ENCODE measurements at places on chromosomes 2 and 18. TPM values are rescaled to one million over a fixed set of nuclear protein-coding genes. Genes with fewer than 3 reads are reported as not detected.

- no peak for DNase-seq
- H3K27me3 ChIP-seq = peaks cover 4% of the 10 kb centered on the region
- no peak overlapping the region for H3K27ac ChIP-seq
- H3K4me1 ChIP-seq = no peaks in the 10 kb centered on the region
Measured at GRCh38 chr2:54768772-54769428, 45.4 kb downstream of the EML6 start.

DNA sequence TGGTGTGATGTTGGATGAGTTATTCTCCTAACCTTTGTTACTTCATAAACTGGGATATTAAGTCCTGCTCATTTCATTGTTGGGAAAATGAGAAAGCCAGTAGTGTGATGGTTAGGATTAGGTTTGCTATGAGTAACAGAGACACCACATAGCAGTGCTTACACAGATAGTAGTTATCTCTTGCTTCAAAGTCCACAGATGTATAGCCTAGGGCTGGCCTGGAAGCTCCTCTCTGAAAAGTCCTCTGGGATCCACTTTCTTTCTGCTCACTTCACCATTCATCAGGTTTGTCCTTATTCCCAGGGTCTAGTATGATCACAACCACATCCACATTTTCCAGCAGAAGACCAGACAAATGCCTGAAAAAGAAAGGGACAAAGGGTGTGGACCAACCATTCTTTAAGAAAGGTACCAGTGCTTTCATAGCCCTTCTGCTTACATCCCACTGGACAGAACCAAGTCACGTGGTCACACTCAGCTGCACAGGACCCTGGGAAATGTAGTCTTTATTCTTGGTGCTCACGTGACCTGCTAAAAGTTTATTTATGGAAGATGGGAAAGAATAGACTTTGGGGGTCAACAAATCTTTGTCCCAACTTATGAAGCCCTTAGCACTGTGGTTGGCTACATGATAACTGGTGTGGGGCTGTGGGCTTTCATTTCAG lies 108.9 kb downstream of the INSIG2 start:
- no peak overlapping the region for H3K27ac ChIP-seq
- H3K36me3 ChIP-seq = no peaks in the 10 kb centered on the region
- no peak overlapping the region for H3K4me3 ChIP-seq
- DNase-seq = no peak
- no peaks in the 10 kb centered on the region for H3K27me3 ChIP-seq

DNA sequence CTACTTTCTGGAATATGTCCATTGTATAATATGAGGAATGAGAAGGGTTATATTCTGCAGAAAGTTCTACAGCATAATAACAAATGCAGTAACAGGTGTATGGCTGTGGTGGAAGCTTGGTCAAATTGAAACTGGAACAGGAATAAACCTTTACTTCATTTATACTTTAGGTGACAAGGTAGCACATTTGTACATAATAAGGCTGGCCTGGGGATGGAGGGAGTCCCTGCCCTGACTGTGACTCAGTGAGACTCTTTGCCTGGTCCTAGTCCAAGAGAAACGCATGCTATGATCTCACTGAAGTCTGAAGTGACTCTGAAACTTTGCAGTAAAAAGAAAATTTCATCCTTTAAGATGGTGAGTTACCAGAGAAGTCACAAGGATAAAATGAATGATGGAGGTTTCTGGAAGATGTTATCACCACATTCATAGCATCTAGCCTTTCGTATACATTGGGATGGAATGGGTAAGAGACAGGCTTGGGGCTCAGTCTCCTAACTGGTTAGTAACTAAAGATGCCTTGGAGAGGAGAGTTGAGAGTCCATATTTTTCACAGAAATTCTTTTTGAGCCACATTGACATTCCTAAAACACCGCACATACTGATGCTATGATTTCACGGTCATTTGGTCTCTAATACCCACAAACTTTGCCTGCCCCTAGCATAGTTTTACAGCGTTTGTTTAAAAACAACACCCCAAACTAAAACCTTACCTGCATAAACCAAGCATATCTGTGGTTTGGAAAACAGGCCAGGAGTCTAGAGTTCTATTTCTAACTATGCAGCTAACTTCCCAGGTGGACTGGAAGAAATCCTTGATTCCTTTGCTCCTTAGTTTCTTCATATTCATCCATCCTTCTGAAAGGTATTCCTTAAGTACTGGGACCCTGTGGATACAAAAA lies 42.4 kb upstream of the NABP1 start:
- DNase-seq = no peak
- no peaks in the 10 kb centered on the region for H3K27me3 ChIP-seq
- H3K4me3 ChIP-seq = no peak overlapping the region
- no peaks in the 10 kb centered on the region for H3K36me3 ChIP-seq
- no peak overlapping the region for H3K27ac ChIP-seq

- DNase-seq = no peak
- no peak overlapping the region for H3K4me3 ChIP-seq
- no peaks in the 10 kb centered on the region for H3K36me3 ChIP-seq
- no peaks in the 10 kb centered on the region for H3K27me3 ChIP-seq
- H3K27ac ChIP-seq = no peak overlapping the region
- no peaks in the 10 kb centered on the region for H3K4me1 ChIP-seq
Measured at GRCh38 chr2:202108345-202108744, 35.3 kb downstream of the KIAA2012 start.

DNA sequence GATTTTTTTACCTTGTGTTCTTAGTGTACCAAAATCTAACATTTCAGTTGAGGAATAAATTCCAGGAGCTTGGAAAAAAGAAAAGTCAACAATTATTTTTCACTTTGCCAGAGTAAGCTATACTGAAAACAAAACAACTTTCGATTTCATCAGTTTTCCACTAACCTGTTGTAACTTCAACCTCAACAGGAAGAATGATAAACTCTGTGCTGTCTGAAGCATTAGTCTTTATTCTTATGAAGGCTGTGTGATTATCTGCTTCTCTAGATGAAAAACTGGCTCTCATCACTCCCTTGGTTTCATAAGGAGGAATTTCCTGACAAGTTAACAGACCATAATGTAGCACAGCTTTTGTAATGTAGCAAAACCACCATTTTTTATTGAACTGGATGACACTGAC lies 121.2 kb downstream of the ZAP70 start:
- no peak overlapping the region for H3K4me3 ChIP-seq
- peaks cover 14% of the 10 kb centered on the region for H3K4me1 ChIP-seq
- no peak overlapping the region for H3K27ac ChIP-seq
- H3K27me3 ChIP-seq = no peaks in the 10 kb centered on the region
- DNase-seq = no peak

DNA sequence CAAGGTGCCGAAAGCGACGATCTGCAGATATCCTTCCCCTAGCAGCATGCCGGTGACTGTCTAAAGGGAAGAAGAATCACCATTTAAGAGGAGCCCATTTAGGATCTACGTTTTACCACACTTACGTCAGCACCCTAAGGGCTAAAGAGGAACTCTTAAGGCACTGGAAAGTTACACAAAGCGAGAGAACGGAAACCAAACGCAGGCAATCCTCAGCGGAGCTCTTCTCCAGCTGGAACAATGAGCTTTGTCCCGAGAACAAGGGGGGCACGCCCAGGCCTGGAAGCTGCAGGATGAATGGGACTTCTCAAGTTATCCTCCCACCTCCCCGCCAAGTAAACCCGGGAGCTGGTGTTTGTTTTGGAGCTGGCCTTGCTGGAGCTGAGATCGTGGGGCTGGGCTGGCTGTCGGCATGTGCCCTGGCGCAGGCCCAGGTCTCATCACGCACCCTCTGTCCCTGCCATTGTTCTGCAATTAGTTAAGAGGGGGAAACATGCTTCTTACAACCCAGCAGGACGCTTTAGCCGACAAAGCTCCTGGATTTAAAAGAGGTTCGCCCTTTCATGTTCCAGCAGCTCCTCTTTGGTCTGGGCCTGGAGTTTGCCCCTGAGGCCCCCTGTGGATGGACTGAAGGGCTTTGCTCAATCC lies 36.4 kb downstream of the PXDN start:
- DNase-seq = no peak
- H3K4me3 ChIP-seq = peak overlapping the region; percentile 55
- peak overlapping the region; percentile 57 for H3K27ac ChIP-seq
- no peaks in the 10 kb centered on the region for H3K36me3 ChIP-seq
- H3K27me3 ChIP-seq = no peaks in the 10 kb centered on the region

DNA sequence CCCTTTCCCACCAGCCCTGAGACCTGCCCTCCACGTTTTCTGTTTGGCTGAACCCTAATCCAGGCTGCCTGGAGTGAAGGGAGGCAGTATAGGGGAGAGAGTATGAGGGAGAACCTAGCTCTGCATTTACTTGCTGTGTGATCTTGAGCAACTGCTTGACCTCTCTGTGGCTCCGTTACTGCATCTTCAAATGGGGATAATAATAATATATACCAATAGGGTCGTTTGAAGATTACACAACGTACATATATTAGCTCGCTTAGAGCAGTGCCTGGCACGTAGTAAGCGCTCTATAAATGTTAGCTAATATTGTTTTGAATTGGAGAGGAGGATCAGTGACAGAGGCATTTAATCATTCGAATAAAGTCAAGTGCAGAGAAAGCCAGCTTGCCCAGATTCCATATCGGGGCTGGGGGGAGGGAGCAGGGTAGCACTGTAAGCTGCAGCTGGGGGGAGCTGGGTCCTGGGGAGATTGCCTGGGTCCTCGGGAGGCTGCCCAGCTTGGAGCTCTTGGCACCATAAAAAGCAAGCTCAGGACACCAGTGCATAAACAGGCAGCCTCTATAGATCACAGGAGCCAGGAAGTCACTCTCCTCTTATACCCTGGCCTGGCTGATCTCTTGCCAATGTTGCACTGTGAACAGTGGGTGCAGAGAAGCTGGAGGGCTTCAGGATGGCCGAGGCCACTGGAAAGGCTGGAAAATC lies 19.1 kb downstream of the KCNK3 start:
- DNase-seq = no peak
- no peaks in the 10 kb centered on the region for H3K36me3 ChIP-seq
- H3K4me1 ChIP-seq = peaks cover 29% of the 10 kb centered on the region
- H3K4me3 ChIP-seq = no peak overlapping the region
- H3K27ac ChIP-seq = no peak overlapping the region

DNA sequence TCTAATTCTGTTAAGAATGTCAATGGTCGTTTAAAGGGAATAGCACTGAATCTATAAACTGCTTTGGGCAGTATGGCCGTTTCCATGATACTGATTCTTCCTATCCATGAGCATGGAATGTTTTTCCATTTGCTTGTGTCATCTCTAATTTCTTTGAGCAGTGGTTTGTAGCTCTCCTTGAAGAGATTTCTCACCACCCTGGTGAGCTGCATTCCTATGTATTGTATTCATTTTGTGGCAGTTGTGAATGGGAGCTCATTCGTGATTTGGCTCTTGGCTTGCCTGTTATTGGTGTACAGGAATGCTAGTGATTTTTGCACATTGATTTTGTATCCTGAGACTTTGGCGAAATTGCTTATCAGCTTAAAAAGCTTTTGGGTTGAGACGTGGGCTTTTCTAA lies 38.3 kb upstream of the WDR75 start:
- H3K36me3 ChIP-seq = no peaks in the 10 kb centered on the region
- no peak for DNase-seq
- no peak overlapping the region for H3K27ac ChIP-seq
- H3K4me1 ChIP-seq = peaks cover 4% of the 10 kb centered on the region

DNA sequence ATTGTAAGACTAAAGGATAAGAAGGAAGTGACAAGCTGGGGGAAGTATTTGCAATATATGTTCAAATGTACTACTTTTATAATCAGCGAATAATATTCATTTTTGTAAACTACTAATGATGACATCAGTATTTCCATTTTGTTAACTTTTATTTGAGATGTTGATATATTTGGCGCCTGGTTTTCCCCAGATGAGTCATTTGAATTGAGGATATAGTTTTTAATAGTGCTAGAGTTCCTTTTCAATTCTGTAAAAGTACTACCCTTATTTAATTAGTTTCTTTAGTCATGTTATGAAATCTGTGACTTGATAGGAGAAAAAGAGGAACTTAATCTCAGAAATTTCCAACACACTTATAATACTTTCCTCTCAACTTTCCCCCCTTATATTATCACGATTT lies 495.3 kb downstream of the IRS1 start:
- DNase-seq = no peak
- no peaks in the 10 kb centered on the region for H3K27me3 ChIP-seq
- H3K4me1 ChIP-seq = no peaks in the 10 kb centered on the region
- H3K36me3 ChIP-seq = no peaks in the 10 kb centered on the region
- H3K4me3 ChIP-seq = no peak overlapping the region

- no peaks in the 10 kb centered on the region for H3K4me1 ChIP-seq
- H3K27me3 ChIP-seq = no peaks in the 10 kb centered on the region
- H3K27ac ChIP-seq = no peak overlapping the region
Measured at GRCh38 chr2:19623488-19623887, 265.1 kb upstream of the OSR1 start.

DNA sequence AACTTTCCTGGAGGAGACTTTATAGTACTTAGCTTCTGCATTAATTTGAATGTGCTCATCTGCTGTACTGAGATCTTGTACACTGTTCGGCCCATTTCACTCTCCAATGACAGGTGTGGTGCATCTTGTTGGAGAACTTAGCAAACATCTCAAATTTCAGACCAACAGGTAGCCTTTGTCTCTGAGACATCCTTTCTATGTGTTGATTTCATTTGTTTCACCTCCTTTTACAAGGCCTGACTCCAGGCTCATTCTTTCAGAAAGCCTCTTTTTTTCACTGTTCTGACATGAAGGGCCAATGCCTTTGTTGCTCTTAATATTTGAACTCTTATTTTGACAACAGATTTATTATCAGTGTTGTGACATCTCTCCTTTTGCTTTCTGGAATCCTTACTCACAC lies 271.8 kb upstream of the FANCL start:
- no peak for DNase-seq
- H3K4me3 ChIP-seq = no peak overlapping the region
- H3K27me3 ChIP-seq = no peaks in the 10 kb centered on the region
- H3K27ac ChIP-seq = no peak overlapping the region
- H3K4me1 ChIP-seq = no peaks in the 10 kb centered on the region

- no peaks in the 10 kb centered on the region for H3K27me3 ChIP-seq
- H3K27ac ChIP-seq = no peak overlapping the region
- DNase-seq = no peak
- no peak overlapping the region for H3K4me3 ChIP-seq
Measured at GRCh38 chr2:20737505-20737904, 70.6 kb downstream of the GDF7 start.

- no peaks in the 10 kb centered on the region for H3K27me3 ChIP-seq
- H3K36me3 ChIP-seq = no peaks in the 10 kb centered on the region
- DNase-seq = no peak
- no peak overlapping the region for H3K27ac ChIP-seq
- no peak overlapping the region for H3K4me3 ChIP-seq
Measured at GRCh38 chr2:145206496-145207281, 686.8 kb upstream of the ZEB2 start.

The LRRC30 gene
- not detected for total RNA-seq

The SKA1 gene
- total RNA-seq = not detected

The ABCG5 gene
- total RNA-seq = not detected

The COL4A4 gene
- total RNA-seq = 17.2 TPM

The ACTG2 gene
- 325 TPM for total RNA-seq

The UGT1A5 gene
- total RNA-seq = not detected

The SCN9A gene
- total RNA-seq = 3.8 TPM

The DCAF17 gene
- 27.3 TPM for total RNA-seq

The SP140 gene
- total RNA-seq = 0.95 TPM

The PECR gene
- 7.3 TPM for total RNA-seq

The CPO gene
- total RNA-seq = not detected

The NEU2 gene
- not detected for total RNA-seq
